ENCODE measurements at places on chromosomes 3 and 15.

DNA sequence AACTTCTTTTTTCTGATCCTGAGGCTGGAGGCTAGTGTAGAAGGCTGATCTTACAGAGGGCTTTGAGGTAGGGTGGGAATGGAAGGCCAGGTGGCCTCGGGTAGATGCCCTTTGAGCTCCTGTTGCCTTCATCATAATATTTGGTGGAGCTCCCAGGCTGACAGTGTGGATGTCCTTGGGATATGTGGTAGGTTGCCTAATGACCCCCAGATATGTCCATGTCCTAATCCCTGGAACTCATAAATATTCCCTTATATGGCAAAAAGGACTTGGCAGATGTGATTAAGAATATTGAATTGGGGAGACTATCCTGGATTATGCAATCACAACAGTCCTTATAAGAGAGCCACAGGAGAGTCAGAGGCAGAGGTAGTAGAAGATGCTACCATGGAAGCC is 5.5 kb downstream of the ADAMTSL3 start:
- no peak for DNase-seq

DNA sequence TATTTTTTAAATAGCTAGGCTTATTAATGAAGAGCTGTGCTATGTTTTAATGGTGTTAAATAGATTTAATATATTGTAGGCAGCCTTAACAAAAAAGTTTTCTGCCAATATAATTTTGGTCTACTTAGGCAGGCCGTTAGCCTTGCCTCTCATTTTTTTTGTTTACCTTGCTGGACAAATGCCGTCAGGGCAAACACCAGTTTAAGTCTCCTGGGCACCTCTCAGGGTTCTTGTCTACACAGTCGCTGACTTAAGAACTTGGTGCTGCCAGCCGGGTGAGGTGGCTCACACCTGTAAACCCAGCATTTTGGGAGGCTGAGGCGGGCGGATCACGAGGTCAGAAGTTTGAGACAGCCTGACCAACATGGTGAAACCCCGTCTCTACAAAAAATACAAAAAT is 153.3 kb downstream of the ULK4 start:
- no peak for DNase-seq

DNA sequence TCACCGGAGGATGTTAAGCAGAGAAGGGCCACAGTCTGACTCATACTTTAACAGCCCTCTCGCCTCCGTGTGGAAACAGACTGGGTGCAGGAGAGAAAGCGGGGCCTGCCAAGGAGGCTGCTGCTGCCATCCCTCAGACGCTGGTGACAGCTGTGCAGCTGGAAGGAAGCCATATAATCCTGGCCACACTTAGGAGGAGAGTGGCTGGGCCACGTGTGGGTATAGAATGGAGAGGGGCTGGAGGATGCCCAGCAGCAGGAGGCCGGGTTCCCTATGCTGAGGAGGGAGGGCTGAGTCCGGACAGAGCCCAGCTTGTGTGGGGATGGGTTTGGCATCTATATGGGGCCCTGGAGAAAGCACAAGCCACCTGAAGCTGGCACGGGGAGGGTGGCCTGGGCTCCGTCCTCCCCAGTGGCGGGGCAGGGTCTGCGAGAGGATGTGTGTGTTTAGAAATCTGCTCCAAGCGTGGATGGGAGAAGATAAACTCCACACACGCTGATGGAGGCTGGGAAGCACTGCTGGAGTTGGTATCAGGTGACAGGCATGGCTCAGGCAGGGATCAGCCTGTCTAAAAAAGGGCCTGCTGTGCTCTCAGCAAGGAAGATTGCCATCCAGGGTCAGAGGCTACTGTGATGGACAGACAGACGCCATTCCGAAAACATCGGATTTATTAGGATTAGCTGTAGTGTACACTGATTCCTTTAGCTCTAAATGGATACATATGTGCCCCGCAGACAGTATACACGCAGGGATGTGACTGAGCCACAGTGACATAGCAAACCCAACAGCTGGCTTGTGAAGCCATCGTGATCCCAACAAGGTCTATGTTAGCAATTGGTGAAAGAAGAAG is 15.9 kb downstream of the ABTB1 start:
- no peak for DNase-seq

DNA sequence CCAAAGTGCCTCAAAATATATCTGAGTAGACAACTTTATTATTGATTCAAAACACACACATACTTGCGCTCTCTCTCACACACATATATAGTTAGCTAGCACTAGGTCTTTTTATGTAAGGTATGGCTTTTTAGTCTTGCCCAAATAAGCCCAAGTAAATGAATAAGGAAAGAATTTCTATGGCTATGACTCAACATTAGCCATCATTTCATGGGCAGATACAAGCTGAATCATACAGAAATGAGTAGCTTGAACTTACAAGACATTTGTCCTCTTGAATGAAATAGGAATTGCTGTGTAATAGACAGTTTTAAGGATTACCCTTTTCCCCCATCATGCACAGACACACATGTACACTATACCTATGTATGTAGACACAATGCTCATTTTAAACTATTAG is 4.9 kb downstream of the CADPS start:
- no peak for DNase-seq

GRCh38 chr3:122628567-122628966 is 51.1 kb downstream of the PARP15 start:
- DNase-seq, result no peak

DNA sequence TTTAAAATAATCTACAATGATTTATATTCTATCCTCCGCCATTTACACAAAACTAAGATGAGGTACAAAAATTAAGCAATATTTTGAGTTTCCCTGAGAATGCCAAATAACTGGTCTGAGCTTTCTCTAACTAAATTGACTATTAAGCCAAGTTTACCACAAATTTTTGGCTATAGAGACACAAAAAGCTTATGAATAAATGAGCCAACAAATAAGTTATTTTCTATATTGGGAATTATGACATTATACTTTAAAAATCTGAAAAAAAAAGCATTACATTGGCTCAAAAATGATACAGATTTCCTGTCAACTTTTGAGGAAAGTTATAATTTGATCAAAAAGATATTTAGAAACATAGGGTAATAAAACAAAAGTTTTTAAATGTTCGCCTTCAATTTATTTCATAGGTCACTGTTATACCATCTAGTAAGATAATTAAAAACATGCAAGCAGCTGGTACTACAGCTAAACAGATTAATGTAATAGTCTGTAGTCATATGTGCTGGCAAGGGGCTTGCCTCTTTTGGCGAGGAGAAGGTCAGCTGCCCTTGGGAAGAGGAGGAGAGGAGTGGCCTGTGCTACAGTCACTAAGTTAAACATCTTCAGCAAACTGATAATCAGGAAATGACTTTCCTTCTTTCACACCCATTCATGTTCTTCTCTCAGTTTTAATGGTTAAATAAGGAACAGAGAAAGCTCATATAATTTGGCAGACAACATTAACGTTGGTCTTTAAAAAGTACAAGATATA is 318.5 kb downstream of the TBC1D5 start:
- no peak for DNase-seq
